ENCODE measurements at places on chromosomes 4 and X. TPM values are rescaled to one million over a fixed set of nuclear protein-coding genes. Genes with fewer than 3 reads are reported as not detected.

The MEPE gene
- total RNA-seq, result not detected

GRCh38 chr4:153005899-153006381, 69.8 kb downstream of the FHDC1 start:
- DNase-seq, result no peak

DNA sequence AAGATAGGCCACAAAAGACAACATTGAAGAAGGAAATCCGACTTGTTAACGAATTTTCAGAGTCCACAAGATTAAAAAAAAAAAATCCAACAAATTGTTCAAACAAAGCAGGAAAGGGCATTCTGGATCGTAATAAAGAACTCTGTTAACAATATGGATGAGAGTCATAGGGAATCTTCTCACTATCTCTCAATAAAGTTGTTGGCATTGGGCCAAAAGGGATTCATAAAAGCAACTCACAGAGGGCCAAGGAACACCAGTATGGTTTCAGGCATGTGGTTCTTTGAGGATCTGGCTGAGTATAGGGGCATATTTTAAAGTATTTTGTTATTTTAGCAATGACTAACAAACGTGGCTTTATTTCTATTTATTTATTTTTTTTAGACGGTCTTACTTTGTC, 49.5 kb downstream of the SHISA3 start:
- DNase-seq, result no peak

- no peak for DNase-seq
These were observed 1102.6 kb downstream of the ADGRL3 start for GRCh38 chr4:62302710-62303109.

GRCh38 chrX:147912093-147912801, 528 bp downstream of the FMR1 start:
- peak; percentile 65 for DNase-seq

The NWD2 gene
- total RNA-seq, result under 0.01 TPM

DNA sequence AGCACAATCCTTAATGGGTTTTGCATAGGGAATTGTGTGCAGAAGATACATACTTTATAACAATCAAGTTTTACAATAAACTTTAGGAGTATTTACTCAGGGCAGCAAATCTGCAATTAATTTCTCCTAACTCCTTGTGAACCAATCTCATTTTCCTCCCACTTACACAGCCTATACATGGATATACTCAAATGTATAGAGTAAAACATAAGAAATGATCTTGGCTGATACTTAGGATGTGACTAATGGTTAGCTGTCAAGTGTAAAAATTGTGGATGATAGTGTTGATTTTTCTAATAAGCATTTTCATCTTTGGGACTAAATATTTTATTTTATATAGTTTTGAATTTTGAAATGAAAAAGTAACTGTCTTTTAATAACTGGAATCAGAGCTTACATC, 759.6 kb downstream of the GRID2 start:
- no peak for DNase-seq

The WAS gene
- total RNA-seq, result 5.8 TPM

DNA sequence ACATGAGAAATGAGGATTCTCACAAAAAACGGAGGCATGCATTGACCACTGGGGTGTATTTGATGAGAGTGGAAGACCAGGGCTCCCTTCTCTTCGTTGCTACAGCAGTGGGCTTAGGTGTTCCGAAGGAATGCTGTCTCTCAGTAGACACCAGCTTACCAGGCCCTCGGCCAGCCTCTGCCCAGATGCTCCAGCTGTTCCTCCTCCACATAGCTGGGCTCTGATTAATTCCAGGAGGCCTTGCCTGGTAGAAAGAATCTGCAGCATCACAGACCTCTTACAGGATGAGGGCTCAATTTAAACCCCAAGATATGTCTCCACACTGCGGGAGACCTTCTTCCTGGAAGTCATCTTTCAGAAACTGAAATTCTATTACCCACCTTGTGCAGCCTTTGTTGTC, 346.6 kb upstream of the TENM3 start:
- no peak for DNase-seq

GRCh38 chr4:26792639-26793038, 68.0 kb upstream of the STIM2 start:
- no peak for DNase-seq

The NSUN7 gene
- total RNA-seq, result 10.4 TPM

DNA sequence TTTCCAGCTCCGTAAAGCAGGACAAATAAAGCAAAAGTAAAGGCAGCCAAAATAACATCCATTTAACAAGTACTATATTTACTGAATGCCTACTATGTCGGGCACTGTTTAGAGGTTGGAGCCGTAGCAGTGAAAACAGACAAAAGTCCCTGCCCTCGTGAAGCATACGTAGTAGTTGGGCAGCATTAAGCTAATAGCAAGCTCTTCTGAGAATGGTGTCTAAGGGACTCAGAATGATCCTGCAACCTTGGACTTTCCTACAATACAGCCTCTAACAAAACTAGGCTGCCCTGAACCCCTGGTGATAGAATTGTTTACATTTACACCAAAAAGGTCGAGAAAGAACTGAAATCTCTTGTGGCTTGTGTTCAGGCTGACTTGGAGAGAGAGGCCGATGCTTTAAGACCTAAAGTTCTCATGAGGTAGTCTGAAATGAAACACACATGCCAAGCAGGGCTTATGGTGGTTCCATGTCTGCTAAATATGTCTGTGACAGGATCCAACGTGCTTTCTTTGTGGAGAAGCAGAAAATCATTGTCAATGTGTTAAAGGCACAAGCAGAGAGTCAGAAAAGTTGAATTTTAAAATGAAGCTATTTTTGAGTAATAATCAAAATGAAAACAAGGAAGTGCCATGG, 898 bp upstream of the PDGFC start:
- no peak for DNase-seq

The SHOX gene
- total RNA-seq, result not detected

GRCh38 chr4:38454284-38454683, 209.7 kb upstream of the KLF3 start:
- no peak for DNase-seq

The TASL gene
- total RNA-seq, result 0.92 TPM
